ENCODE measurements at places on chromosomes 11 and 22.
A peak's percentile ranks its signal among the peaks of the same experiment; 100 is the strongest.

DNA sequence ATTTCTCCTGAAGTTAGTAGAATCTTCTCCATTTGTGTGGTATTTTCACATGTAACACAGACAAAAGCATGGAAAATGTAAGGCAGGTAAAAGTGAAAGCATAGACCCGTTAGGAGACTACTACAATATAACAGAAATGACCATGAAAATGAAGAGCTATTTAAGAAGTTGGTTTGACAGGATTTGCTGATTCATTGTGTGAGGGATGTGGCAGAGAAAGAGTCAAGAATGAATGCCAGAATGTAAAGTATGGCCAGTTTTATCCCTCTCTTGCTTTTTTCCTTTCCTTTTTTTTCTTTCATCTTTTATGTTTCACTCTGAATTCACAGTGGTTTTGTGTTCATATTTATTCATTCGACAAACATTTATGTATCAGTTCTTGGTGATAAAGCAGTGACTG, 115.9 kb downstream of the ARFGAP2 start:
- no peak for DNase-seq

GRCh38 chr11:34303028-34303570, 54.7 kb downstream of the ABTB2 start:
- no peak for DNase-seq

DNA sequence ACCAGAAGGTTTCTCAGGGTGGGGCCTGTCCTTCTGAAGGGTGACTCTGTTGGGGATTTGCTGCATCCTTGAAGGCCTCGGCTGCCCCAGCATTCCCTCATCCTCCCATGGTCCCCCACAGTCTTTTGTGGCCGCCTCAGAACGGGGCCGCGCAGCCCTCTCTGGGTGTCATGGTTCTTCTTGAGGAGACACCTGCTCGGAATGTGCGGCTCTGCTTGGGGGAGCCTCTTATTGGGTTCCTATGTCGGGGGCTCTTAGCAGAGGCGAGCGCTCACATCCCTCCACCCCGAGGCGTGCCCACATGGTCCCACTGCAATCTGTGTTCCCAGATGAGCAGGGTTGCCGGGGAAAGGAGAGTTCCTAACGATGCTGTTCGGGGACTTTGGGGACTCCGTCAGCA, 1008.4 kb downstream of the BRD1 start:
- no peak for DNase-seq

DNA sequence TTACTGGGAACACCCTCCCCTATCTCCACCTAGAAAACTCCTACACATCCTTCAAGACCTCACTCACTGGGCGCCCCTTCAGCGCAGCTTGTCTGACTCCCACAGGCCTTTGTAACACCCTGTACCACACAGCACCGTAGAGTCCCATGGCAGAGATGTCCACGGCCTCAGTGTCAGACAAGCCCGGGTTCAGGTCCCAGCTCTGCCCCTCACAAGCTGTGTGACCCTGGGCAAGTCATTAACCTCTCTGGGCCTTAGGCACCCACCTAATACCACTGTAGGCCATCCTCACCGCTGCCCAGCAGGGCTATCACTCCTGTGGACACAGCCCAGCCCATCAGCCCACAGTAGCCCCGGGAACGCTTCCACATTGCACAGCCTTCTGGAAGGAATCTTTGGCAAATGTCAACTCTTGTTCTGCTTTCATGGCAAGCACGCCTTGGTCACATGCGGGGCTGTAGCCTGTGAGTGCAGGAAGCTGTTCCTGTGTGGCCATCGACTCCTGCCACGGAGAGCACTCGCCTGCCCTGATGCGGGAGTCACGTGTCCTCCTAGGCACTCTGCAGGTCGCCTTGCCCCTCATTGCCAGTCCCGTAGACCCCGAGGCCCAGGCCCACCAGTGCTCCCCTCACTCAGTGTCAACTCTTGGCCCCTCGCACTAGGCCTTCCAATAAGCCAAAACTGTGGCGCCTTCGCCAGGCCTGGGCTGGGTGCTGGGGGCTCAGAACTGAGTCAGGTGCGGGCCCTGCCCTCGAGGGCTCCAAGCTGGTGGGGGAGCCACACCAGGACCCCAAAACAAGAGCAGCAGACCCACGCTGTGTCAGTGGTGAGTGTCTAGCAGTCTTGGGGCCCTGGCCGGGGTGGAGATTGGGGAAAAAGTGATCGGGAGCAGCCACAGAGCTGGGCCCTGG, 32.9 kb upstream of the RFPL3 start:
- DNase-seq = no peak

DNA sequence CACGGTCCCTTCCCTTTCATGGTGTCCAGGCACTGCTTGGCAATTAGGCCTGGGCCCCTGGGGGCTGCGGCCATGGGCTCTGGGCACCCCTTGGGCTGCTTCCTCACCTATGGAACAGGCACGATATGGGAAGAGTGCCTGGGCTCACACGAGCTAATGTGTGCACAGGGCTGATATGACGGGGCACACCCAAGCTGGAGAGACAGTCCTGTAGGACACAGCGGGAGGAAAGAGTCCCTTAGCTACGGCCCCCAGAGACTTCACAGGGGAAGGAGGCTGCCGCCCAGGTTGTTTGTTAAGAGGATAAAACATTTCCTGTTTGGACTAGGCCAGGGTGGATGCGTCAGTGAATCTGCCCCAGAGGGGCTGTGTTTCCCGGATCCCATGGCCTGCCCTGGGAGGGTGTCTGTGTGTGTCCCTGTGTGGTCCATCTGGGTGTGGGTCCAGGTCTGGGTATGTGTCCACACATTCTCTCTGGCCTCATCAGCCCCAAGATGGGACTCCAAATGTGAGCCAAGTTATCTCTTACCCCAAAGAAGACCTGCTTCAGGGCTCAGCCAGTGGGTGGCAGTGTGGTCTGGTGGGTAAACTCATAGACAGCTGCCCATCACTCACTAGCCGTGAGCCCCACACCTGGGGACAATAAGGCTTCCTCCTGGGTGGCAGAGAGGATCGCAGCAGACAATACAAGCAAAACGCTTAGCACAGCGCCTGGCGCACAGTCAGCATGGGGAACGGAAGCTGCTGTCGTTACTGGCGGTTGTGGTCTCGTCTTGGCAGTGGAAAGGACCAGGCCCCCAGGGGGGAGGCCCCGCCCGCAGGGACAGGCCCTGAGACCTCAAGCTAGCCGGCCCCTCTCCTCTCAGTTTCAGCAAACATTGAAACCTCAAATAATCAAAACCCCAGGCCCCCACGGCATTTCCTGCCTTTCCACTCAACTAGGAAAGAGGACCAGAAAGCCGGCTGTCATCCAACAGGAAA, 3.2 kb upstream of the EMID1 start:
- peak; percentile 71 for DNase-seq

- no peak for DNase-seq
These were observed 14.0 kb upstream of the PARVG start for GRCh38 chr22:44166498-44167276.

- DNase-seq = no peak
These were observed 301.0 kb downstream of the MIAT start for GRCh38 chr22:26958378-26958777.

DNA sequence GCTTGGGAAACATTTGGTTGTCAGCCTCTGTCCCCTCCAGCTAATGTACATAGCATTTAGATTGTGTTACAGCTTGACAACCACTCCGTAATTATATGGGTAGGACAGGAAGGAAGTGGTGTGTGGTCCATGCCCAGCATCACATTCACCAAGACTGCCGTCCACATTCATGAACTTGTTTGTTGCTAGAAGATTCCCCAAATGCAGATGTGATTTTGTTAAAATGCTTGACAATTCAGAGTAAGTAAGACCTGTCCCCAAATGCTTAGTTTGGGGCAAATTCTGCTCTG, 1482.7 kb downstream of the TBC1D22A start:
- no peak for DNase-seq

GRCh38 chr22:30717331-30717921, 22.8 kb downstream of the OSBP2 start:
- no peak for DNase-seq

GRCh38 chr11:92740276-92740675, 229.2 kb upstream of the MTNR1B start:
- DNase-seq = no peak

DNA sequence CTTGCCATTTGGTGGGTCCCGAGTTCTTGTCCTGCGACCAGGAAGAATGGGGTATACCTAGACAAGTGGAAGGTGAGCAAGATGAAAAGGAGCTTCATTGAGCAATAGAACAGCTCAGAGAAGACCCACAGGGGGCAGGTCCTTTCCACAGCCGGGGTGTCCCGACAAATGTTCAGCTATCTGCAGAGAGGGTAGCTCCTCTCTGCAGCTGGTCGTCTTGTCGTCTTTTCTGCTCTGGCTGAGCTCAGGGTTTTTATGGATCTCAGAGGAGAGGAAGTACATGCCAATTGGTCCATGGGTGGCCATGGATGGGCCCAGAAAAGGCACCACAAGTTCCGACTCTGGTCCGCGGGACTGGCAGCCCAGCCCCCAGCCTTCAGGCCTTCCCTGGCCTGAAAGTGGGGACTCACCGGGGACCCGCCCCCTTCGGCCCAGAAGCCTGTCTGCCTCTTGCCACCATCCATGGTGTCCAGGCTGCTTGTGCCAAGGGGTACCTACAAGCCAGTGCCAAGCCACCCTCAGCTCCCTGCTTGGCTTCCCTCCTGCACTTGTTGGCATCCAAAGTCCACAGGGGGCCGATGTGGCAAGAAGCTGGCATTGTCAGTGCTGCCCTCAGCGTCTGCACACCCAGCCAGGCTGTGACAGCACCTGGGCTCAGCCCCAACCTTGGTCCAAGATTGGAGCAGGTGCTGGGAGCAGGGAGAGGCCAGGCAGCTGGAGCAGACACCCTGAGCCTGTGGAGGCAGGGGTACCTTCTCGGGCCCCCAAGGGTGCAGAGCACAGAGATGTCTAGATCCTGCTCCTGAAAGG, 438.9 kb downstream of the TBC1D22A start:
- no peak for DNase-seq

GRCh38 chr11:62896049-62896448, 15.4 kb downstream of the SLC3A2 start:
- no peak for DNase-seq

- DNase-seq = no peak
These were observed 741.1 kb upstream of the LUZP2 start for GRCh38 chr11:23755769-23756168.

GRCh38 chr11:29161191-29161590, 855.6 kb downstream of the KCNA4 start:
- DNase-seq = no peak

All from NCI-H146 (cell line).